ENCODE measurements at places on chromosomes 4 and X. TPM values are rescaled to one million over a fixed set of nuclear protein-coding genes. Genes with fewer than 3 reads are reported as not detected.

GRCh38 chr4:41744572-41745291 is 3.8 kb downstream of the PHOX2B start:
- H3K4me3 ChIP-seq, result no peak overlapping the region
- no peak for DNase-seq
- no peaks in the 10 kb centered on the region for H3K4me1 ChIP-seq
- no peak overlapping the region for H3K27ac ChIP-seq
- H3K36me3 ChIP-seq, result no peaks in the 10 kb centered on the region
- H3K27me3 ChIP-seq, result peaks cover 88% of the 10 kb centered on the region

DNA sequence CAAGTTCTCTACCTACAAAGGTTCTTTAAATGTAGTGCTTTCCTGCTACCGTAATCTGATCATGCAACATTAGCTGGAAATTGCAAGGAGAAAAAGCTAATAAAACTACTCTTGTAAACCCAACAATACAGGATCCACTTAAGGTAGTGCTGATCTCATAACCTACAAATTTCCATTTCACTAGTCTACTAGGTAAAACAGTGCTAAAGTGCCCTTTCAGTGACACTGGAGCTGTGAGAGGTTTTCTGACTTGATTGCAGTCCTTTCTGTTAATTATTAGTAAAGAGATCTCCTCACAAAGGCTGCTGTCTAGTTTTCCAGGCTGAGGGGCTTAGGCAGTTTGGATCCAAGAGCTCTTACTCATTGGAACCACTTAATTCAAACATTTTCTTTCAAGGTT is 1118.7 kb downstream of the SH3BGRL start:
- no peak for DNase-seq
- no peaks in the 10 kb centered on the region for H3K36me3 ChIP-seq
- H3K4me3 ChIP-seq, result no peak overlapping the region
- no peaks in the 10 kb centered on the region for H3K27me3 ChIP-seq
- no peaks in the 10 kb centered on the region for H3K4me1 ChIP-seq

PLXNB3 gene
- 0.36 TPM for total RNA-seq

ASB9 gene
- total RNA-seq, result 0.36 TPM

SPARCL1 gene
- not detected for total RNA-seq

ZNF185 gene
- 3.6 TPM for total RNA-seq

PRRG1 gene
- 16.1 TPM for total RNA-seq

SMIM10L2A gene
- total RNA-seq, result under 0.01 TPM

MORC4 gene
- 33.1 TPM for total RNA-seq
